Camera-type eye (tissue), 1 donor: ENCODE measurements at places on chromosomes 12 and 14. TPM values are rescaled to one million over a fixed set of nuclear protein-coding genes. Genes with fewer than 3 reads are reported as not detected.

The ERBB3 gene
- 28.4 TPM for total RNA-seq

The SLCO1A2 gene
- 0.05 TPM for total RNA-seq

The GALNT16 gene
- total RNA-seq: 20.3 TPM

The CMKLR1 gene
- total RNA-seq: 4.0 TPM

The TAS2R7 gene
- total RNA-seq: not detected

The CAPS2 gene
- 31.2 TPM for total RNA-seq

The EIF2S3B gene
- total RNA-seq: 0.55 TPM

The PRB2 gene
- not detected for total RNA-seq

The COL2A1 gene
- 150 TPM for total RNA-seq

The LGR5 gene
- 7.6 TPM for total RNA-seq

The INHBE gene
- not detected for total RNA-seq

The FANCM gene
- 17.6 TPM for total RNA-seq

The NDUFB1 gene
- total RNA-seq: 128 TPM

The MIP gene
- 303 TPM for total RNA-seq

The KRT74 gene
- not detected for total RNA-seq

The TAS2R30 gene
- total RNA-seq: 37.2 TPM

The RDH5 gene
- total RNA-seq: 48.5 TPM

The CLEC14A gene
- 27.9 TPM for total RNA-seq

The IFNG-AS1 gene
- 4.9 TPM for total RNA-seq

The ADAMTS20 gene
- total RNA-seq: 1.6 TPM

The ZNF839 gene
- 13.2 TPM for total RNA-seq

The BEGAIN gene
- total RNA-seq: 8.8 TPM

The LACRT gene
- 5.8 TPM for total RNA-seq

The NDUFA9 gene
- 63.7 TPM for total RNA-seq

The MUCL1 gene
- not detected for total RNA-seq

The PSMB11 gene
- total RNA-seq: not detected

The PPFIA2 gene
- 107 TPM for total RNA-seq

The INSM2 gene
- 24.3 TPM for total RNA-seq

The TTC9 gene
- 8.9 TPM for total RNA-seq

The KRT86 gene
- not detected for total RNA-seq

The HOXC10 gene
- not detected for total RNA-seq

The RGS6 gene
- 13.5 TPM for total RNA-seq

The HOXC12 gene
- total RNA-seq: not detected

The KRT72 gene
- total RNA-seq: not detected

The HOXC11 gene
- not detected for total RNA-seq

The EGLN3 gene
- total RNA-seq: 31.7 TPM

The FAM90A1 gene
- total RNA-seq: 0.16 TPM

The KIF26A gene
- 31.3 TPM for total RNA-seq

The NKX2-1 gene
- not detected for total RNA-seq

The SLC17A8 gene
- total RNA-seq: 3.6 TPM

The TRHDE gene
- total RNA-seq: 23.5 TPM

The ATP2B1 gene
- total RNA-seq: 177 TPM

The C1QL4 gene
- total RNA-seq: 0.55 TPM

The INTS13 gene
- total RNA-seq: 43.8 TPM

The TMEM119 gene
- 51.7 TPM for total RNA-seq

The LMO3 gene
- 31.8 TPM for total RNA-seq
